Mammary epithelial cell (primary cell): ENCODE measurements at places on chromosomes 16 and 17. TPM values are rescaled to one million over a fixed set of nuclear protein-coding genes. Genes with fewer than 3 reads are reported as not detected.
A peak's percentile ranks its signal among the peaks of the same experiment; 100 is the strongest.

Gene DYNLRB2
- not detected for polyA plus RNA-seq

Gene TPSG1
- not detected for polyA plus RNA-seq

Gene ZG16
- not detected for polyA plus RNA-seq

Gene FBXO39
- 0.31 TPM for polyA plus RNA-seq

Gene SEZ6L2
- 3.4 TPM for polyA plus RNA-seq

Gene ZNF48
- 4.7 TPM for polyA plus RNA-seq

Gene KIAA0753
- polyA plus RNA-seq, result 3.6 TPM

Gene SMIM22
- 3.4 TPM for polyA plus RNA-seq

Gene TMEM97
- 58.9 TPM for polyA plus RNA-seq

Gene SCNN1G
- polyA plus RNA-seq, result 0.96 TPM

Gene G6PC1
- not detected for polyA plus RNA-seq

GRCh38 chr16:88315543-88316105 lies 67.1 kb upstream of the ZNF469 start:
- no peak for DNase-seq

GRCh38 chr17:47324224-47325020 lies 667 bp downstream of the EFCAB13 start:
- no peak for DNase-seq

- no peak for DNase-seq
Measured at GRCh38 chr17:39261286-39261685, 35.5 kb upstream of the STAC2 start.

DNA sequence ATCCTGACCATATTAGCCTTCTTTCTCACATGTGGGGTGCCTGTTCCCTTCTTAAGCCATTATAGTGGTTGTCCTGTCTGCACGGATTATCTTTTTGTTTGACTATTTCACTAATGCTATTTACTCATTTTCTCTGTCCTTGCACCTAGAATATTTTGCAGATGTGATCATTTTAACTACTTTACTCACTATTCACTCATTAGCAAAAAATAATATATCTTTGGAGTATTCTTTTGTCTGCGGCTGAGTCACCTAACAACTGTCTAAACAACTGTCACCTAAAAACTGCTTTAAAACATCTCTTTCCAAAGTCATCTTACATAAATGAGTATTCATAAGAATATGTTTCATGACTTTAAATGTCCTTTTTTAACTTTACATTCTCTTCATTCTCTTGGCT lies 87.4 kb downstream of the KCNJ2 start:
- no peak for DNase-seq

DNA sequence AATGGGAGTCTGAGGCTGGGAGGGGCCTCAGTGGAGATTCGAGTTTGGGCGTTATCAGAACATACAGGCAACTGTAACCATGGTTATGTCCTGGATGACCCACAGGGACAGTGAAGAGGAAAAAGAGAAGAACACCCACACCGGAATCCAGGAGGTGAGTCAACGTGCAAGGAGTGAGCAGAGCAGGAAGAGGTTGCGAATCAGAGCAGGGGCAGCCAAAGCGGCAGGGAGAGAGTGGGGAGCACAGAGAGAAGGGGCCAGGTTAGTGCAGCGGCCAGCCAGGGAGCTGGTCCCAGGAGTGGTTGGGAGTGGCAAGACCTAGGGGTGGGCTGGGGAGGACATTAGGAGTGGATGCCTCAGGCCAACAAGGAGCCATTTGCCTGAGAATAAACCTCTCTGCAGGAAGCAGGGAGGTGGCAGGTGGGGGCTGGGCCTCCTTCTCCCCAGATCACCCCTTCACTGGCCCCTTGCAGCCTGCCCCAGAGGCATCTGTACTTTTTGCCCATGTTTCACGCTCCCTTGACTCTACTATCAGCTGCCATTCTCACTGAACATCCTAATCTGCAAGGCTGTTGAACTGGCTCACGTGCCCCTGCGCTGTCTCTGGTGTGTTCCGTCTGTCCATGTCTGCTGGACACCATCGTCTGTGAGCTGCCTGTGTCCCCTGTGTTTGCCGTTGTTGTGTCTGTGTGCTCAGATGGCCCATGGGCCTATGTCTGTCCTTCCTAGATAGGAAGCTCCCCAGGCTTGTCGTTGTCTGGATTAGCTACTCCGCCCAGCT lies 5.1 kb downstream of the KRT13 start:
- DNase-seq, result peak; percentile 85

DNA sequence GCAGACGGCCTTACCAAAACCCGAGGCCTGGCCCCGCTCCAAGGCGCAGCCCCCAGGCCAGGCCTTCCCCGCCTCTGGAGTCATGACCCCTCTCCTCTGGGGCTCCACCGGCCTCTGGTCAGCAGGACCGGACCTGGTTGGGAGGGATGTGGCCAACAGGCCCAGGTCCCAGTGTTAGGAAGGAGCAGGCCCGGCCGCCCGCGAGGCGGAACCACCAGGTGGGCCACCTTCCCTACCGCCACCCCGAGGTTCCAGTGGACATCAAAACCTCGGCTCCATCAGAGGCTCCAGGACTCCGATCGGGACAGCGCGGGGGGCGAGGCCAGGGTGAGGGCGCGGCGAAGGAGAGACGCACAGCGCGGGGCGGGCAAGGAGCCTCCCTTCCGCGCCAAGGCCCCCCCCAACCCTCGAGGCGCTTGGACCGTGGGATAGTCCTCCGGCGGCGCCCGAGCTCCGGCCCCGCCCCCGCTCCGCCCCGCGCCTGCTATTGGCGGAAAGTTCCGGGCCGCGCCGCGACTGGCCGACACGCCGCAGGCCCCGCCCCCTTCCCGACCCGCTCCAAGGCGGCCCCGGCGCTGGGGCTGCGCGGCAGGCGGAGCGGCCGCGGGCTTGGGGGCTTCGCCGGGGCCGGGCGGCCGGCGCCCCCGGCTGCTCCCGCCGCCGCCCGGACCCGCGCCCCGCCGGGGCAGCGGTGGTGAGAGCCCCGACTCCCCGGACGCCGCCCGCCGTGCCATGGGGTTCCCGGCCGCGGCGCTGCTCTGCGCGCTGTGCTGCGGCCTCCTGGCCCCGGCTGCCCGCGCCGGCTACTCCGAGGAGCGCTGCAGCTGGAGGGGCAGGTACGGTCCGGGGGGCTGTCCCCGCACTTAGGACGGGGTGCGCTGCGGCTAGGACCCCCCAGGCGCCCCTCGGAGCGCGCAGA lies at the start of gene METRN:
TSS of gene METRN (plus strand) at position 561 of the 919 bp plus-strand sequence. CDS start at position 733, 172 bp downstream.
- DNase-seq, result peak; percentile 75

- DNase-seq, result peak; percentile 94
Measured at GRCh38 chr17:39485555-39485954, 24.3 kb downstream of the CDK12 start.

GRCh38 chr17:81553018-81553615 lies 964 bp upstream of the FAAP100 start:
- peak; percentile 80 for DNase-seq

- DNase-seq, result no peak
Measured at GRCh38 chr16:76612497-76612896, 335.3 kb downstream of the CNTNAP4 start.

- DNase-seq, result no peak
Measured at GRCh38 chr16:21592191-21592590, 7.2 kb upstream of the METTL9 start.

DNA sequence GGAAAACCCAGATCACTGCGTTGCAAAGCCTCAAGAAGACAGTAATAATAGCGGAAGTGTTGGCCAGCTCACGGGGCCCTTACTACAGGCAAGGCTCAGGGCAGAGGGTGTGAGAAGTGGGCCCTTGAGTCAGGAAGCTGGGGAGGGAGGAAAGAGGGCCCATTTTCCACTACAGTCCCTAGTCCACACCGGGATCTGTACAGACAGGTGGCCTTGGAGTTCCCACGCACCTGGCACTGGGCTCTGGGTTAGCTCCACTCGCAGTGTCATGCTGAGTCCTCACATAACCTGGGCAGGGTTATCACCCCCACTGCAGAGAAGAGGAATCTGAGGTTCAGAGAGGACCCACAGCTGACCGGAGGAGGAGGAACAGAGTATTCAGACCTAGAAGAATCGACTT lies 16.8 kb upstream of the MTSS2 start:
- no peak for DNase-seq

DNA sequence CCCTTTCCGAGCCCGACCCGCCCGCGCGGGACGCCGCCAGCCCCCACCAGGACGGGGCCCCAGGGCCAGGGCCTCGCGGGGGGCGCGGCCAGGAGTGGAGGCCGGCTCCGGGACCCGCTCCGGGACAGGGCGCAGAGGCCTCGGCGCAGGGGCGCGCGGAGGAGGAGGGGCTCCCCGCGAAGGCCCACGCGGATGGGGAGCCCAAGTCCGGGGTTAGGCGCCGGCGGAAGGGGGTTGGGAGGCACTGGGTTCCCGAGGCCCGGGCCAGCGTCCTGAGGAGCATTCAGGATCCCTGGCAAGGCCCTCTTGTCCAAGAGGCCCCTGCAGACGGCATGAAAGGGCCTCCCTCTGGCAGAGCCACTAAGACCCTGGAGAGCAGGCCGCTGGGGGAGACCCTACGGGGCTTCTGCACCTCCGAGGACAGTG lies 57.8 kb upstream of the CIBAR2 start:
- no peak for DNase-seq

GRCh38 chr17:48240562-48241130 lies 133.1 kb downstream of the SNX11 start:
- DNase-seq, result peak; percentile 42

- no peak for DNase-seq
Measured at GRCh38 chr16:65954446-65954845, 412.0 kb upstream of the CDH5 start.

DNA sequence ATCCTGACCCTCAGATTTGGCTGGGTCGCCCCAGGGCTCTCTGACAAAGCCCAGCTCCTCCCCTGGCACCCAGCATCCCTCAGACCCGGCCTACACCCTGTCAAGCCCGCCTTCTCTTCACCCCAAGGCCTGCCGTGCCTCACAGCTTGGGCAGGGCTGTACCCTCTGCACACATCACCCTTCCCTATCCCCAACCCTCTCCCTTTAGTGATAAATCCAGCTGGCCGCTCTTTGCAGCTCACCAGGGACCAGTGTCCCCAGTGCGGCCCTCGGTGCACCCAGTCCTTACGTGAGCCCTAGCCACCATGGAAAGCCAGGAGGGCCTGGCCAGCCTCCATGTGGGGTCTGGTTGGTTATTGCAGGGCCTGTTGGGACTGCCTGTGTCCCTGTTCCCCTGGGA lies 74.5 kb downstream of the RAI1 start:
- no peak for DNase-seq

- DNase-seq, result no peak
Measured at GRCh38 chr17:27105636-27106035, 188.3 kb upstream of the WSB1 start.

DNA sequence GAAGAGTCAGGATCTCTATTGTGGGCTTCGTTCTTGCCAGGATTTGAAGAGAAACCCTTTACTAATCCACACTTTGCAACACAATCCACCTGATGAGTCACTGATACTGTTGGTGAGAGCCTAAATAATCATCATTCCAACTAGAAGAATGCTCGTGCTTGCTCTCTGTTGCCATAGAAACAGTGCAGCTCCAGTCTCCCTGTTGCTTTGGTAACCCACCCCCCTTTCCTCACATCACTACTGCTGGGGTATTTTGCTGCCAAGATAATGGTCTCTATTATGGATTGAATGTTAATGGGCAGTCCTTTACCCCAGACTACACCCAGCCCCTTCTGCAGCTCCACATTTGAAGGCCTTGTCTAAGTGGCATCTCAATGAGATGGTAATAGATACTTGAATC lies 190.4 kb downstream of the ABCC12 start:
- peak; percentile 73 for DNase-seq

- no peak for DNase-seq
Measured at GRCh38 chr16:19883966-19884485, 622 bp downstream of the GPRC5B start.

DNA sequence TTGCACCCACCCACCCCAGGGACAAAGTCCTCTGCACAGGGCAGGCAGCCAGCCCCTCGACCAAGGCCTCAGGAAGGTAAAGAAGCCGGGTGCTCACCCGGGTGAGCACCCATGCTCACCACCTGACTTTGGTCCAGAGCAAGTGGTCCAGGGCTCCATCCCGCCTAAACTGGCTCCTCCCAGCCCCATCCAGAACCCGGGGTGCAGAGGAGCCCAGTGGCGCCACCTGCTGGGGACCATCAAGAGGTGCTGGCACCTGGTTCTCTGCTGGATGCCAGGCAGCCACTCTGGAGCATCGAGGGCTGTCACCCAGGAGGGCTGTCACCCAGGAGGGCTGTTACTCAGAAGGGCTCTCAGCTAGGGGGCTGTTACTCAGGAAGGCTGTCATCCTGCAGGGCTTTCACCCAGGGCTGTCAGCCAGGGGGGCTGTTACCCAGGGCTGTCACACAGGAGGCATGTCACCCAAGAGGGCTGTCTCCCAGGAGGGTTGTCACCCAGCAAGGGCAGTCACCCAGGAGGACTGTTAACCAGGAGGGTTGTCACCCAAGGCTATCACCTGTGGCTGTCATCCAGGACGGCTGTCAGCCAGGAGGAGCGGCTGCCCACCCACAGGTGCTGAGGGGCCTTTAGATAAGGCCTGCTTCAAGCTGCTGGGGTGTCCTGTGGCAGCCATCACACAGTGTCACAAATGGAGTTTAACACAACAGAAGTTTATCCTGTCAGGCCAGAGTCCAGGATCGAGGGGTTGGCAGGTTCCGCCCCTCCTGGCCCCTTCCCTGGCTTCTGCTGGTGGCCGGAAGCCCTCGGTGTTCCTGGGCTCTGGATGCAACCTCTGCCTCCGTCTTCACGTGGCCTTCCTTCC lies 98.5 kb downstream of the TNFRSF13B start:
- peak; percentile 8 for DNase-seq

GRCh38 chr17:67157732-67158639 lies 87.0 kb downstream of the HELZ start:
- no peak for DNase-seq

DNA sequence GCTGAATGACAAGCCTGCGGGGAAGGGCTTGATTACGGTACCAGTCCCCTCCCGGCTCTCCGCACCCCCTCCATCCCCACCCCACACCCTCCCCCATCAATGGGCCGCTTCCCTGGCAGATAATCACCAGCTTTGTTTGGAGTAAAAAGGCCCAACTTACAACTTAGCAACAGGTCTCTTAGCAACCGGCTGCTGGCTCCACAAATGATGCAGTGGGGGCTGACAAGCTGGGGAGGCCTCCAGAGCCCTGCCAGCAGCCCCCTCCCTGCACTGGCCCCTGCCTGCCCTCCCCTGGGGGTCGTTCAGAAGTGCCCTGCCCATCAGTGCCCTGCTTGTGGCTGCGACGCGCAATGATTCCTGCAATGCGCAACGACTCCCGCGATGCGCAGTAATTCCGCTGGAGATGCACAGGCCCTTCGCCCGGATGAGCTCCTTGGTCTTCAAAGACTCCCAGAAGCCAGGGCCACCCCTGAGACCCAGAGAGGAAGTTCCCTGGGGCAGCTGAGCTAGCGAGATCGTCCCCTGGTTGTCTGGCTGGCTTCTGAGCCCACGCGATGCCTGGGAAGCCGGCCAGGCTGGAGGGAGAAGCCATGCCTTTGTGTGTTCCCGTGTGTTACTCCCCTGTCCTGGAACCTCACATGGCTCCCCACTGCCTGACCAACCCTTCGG lies 23.3 kb downstream of the CPNE2 start:
- no peak for DNase-seq
